CD8-positive, alpha-beta memory T cell (primary cell): ENCODE measurements at places on chromosomes 7 and 10.
A peak's percentile ranks its signal among the peaks of the same experiment; 100 is the strongest.

DNA sequence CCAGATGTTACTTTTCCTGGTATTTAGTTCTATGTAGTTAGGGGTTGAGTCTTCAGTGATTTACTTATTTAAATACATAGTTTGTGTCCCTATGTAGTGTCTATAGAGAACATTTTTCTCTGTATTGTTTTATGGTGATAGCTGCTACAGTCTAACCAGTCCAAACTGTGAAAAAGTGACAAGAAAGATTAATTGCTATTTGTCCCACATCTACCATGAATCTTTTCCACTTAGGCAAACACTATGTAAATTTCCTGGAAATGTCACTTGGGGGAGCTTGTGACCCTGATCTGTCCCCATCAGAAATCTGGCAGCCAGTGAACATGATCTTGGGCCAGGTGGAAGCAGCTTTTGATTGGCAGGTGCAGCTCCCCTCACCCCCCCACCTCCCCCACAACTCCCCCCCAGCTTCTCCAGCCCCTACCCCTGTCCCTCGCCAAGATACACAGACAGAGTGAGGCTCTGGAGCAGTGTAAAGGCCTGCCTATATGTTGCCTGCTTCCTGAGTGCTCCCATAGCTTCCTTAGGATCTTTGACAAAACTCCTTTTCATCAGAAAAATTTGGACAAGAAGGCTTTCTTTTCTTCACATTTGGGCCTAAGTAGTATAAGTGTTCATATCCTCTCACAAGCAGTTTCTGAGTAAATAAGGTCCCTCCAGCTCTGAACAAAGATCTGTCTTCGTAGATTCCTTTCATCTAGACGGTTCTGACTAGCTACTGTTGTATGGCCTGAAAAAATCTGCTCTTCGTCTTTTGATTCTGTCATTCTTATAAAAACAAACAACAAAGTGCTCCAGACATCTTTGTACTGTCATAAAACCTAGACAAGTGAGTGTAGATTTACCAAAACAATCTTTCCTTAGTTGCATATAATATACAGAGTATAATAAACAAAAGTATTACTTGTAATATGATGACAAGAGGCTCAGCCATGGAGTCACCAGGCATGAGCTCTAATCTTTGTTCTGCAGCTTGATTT, 31.5 kb upstream of the SLC13A1 start:
- DNase-seq, result no peak

DNA sequence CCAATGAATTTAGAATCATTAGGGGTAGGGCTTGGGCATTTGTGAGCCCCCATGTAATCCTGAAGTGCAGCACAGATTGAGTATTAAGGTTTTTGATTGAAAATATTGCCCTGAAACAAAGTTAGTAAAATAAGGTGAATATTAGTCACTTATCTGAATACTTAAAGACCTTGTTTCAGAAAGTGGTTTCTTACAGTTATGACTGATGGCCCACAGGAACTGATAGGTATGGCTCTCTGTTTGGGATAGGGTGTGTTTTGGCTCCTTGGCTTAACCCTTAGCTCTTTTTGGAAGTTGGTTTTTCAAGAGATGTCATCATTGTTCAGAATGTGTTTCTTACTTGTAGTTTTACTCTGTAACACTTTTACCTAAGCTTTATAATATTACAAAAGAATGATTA, 34.8 kb downstream of the MDFIC start:
- DNase-seq, result no peak

- DNase-seq, result no peak
These were observed 18.3 kb downstream of the UNC5B start for GRCh38 chr10:71230656-71231025.

DNA sequence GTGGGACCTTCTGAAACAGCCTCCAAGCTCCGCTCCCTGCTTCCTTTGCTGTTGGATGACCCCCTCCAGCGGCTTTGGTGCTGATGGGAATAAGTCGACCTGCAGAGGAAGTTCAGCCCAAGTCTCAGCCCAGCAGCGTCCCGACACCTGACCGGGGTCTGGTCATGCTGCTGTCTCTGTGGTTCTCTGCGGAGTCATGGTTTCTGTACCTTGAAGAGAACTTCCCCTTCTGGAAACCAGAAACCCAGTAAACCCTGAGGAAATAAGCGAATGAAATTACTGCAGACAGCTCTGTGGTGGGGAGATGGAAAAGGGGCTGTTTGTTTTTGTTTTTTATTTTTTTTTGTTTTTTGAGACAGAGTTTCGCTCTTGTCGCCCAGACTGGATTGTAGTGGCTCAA, 18.3 kb upstream of the ZNF12 start:
- DNase-seq, result no peak

DNA sequence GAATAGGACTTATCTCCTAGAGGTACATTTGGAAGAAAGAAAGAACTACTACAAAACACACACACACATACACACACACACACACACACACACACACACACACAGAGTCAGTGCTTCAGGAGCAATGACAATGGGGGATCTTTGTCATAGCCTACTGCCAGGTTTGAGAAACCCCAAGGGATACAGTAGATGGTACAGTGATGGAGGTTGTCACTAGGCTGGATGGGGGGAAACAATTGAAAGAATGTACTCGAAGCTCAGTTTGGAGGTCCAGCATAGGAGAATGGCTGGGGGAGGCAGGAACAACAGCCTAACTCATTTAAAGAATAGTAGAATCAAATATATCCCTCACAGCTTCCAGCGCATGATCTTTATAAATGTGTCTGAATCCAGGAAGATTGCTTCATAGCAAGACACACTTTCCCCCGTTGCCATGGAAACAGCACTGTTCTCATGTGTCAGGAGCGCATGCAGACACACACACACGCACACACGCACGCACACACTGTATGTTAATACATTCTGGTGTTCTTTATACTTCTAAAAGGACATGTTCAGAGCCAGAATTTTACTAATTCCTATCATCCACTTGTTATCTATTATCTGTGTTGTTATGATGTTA, 32.6 kb upstream of the ZNRF2 start:
- DNase-seq, result no peak

DNA sequence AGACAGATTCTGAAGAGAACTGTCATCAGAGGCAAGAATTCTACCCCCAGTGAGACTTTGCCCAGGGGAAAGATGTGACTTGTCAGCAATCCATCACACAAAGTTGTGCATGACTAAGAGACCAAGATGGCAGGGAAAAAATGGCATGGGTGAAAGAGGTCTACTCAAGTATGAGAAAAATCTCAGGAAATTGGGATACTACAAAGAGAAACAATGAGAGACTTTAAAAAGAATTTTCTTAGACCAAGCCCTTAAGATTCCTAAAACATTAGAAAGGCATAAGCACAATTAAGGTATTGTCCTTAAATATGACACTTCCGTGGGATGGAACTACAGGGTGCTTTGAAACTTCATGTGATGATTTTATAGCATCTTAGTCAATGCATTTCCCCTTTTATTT, 45.6 kb upstream of the PDE1C start:
- no peak for DNase-seq

DNA sequence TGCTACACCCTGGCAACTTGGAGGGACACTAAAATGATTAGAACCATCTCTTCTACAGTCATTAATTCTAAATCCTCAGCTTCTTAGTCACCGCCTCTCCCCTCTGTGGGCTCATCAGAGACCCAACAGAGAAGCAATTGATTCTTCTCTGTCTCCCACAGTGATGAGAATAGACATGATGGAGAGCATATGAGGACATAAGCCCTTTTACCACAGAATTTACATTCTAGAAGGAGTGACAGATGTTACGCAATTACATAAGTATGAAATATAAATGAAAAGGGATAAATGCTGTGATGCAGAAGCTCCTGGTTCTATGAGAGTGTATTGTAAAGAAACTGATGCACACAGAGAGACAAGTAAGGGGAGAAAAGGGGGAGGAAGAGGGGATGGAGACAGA, 18.1 kb upstream of the ABCB5 start:
- no peak for DNase-seq

DNA sequence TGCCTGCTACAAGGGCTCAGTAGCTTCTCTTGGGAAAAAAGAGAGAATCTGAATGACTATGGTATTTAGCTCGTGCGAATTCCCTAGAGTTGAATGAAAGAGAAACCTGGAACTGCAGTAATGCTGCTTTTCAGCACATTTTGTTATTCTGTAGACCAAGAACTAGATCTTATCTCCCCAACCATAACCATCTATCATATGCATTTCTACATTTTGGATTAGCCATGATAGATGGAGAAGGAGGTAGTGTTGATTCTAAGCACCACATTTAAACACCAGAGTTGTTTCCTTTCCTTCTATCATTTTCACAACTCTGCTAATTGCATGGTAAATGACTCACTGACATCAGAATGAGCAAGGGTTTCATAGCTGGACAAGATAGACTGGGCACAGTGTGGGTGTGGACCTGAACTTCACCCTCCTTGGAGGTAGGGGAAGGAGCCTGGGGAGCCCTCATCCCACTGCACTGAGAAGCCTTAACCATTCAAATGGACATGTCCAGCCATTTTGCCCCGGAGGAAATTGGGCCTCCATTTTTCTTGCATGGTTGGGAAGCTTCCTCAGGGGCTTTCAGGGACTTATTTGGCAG, 55.3 kb upstream of the BMPER start:
- no peak for DNase-seq

GRCh38 chr10:3217301-3217700, 44.7 kb upstream of the PITRM1 start:
- DNase-seq, result no peak

DNA sequence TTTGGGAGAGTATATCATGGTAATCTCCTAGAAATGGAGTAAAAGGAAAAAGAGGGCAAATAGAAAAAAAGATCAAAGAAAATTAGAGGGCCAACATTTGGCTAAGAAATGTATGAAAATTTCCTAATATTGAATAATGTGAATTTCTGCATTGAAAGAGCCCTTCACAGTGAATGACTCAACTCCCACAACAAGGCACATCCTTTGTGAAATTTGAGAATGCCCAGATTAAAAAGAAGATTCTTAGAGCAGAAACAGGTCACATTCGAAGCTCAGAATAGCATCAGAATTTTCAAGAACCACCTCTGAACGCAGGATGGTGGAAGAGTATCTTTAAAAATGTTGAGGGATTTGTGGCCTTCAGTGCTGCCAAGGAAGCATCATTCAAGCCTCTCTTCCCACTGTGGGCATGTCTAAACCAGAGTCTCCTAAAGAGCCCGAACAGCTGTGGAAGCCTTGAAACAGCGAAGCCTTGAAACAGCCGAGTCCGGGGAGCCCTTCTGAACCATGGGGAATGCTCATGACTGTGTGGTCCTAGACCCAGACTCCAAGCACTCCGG, 43.6 kb downstream of the GUSB start:
- no peak for DNase-seq

- peak; percentile 18 for DNase-seq
These were observed 1.5 kb downstream of the PIK3CG start for GRCh38 chr7:106866298-106867281.

DNA sequence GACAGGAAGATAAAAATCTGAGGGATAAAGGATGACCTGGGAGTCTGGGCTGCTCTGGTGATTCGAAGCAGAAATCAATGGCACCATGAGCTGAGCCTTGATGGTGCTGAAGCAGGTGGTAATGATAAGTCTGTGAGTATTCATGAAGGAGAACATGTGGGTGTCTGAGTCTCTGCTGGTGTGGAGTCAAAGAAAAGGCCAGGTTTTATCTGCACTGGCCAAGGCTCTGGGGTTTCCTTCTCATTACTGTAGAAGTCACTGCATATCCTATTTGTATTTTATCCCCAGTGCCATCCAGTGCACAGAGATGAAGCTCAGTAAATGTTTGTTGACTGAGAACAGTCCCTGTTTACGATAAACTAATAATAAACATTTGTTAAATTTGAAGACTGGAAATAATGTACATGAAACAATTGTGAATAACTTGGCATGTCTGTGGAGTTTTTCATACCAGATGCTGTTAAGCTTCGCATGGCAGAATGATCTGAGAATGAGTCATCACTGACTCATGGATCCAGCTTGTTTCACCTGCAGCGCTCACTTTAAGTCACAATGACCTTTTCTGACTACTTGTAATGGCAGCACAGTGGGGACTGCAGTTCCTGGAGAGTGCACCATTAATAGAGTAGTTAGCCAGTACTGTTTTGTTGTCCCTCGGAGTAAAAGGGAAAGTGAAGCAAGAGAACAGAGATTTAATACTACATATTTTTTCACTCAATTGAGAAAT, 538.5 kb downstream of the HTR7 start:
- DNase-seq, result no peak

- DNase-seq, result no peak
These were observed 222.1 kb downstream of the ARL4A start for GRCh38 chr7:12909483-12909882.

GRCh38 chr7:130667593-130668257, 823 bp downstream of the COPG2 start:
- DNase-seq, result no peak

- DNase-seq, result no peak
These were observed 153.0 kb upstream of the PPP2R2D start for GRCh38 chr10:131747791-131748190.

GRCh38 chr10:29486433-29486832, 148.3 kb downstream of the SVIL start:
- DNase-seq, result no peak

- DNase-seq, result no peak
These were observed 74.3 kb downstream of the PLXNA4 start for GRCh38 chr7:132501956-132502355.

DNA sequence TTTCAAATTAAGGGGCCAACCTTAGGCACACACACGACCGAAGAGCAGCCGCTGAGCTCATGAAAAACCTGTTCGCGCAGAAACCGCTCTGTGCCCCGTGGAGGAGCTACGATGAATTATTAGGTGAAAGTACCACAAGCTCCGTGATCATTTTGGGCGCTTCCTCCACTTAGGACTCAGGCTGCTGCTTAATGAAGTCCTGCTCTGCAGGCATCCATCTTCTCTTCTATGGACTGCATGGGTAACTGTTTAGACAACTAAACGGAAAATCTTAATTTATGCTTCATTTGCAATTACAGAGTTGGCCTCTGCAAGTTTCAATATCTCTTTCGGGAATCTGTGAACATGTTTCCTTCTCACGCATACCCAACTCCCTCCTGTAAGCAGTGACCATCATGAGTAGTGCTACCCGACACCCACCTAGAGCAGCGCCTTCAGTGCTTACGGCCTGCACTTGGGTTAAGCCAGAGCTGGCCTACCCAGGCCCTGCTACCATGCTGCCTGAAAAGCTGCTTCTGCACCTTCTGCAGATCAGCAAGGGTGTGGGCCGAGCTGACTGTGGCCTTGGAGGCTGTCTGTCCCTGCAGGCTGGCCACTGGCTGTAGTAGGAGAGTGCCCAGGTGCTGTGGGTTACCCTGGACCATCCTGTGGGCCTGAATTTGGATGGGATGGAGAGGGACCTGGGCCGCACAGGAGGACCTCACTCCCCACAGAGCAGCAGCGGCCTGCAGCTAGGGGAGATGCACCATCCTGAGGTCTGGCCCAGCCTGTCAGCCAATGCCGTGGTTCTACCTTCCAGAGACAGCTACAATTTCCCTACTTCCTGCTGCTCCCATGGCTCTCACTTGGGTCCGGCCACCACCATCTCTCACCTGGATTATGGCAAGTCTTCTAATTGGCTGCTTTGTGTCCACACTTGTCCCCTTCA, 36.0 kb downstream of the GNA12 start:
- no peak for DNase-seq

GRCh38 chr7:138979226-138979979, 1.8 kb downstream of the KIAA1549 start:
- no peak for DNase-seq
